CD4-positive, alpha-beta memory T cell (primary cell): ENCODE measurements at places on chromosomes 16 and 17. TPM values are rescaled to one million over a fixed set of nuclear protein-coding genes. Genes with fewer than 3 reads are reported as not detected.

SLC5A11 gene
- 0.70 TPM for total RNA-seq

CLEC18A gene
- total RNA-seq: 7.5 TPM

TMEM100 gene
- not detected for total RNA-seq

C17orf100 gene
- 4.3 TPM for total RNA-seq

ZNF205 gene
- not detected for total RNA-seq
